ENCODE measurements at places on chromosomes 5 and 9.

GRCh38 chr9:133124123-133124906, 3.3 kb upstream of the RALGDS start:
- DNase-seq = no peak

- DNase-seq = no peak
These were observed 14.1 kb downstream of the SNX2 start for GRCh38 chr5:122788996-122789395.

GRCh38 chr9:38359689-38360385, 32.7 kb upstream of the ALDH1B1 start:
- DNase-seq = no peak

DNA sequence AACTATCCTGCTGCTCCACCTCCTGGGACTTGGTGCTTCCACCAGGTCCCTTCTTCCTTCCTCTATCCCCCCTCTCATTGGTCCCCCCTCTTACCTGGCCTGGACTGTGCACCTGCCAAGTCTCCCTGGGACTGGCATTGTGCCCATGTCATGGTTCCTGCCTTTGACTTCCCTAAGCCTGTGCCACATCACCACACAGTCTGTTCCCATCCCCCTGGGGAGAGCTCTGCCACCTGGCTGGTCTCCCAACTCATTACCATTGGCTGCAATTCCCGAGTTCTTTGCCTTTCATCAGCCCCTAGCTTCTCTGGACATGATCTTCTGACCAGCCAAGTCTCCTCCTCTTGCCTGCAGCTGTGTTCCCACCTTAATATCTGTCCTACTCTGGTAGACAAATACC, 180.3 kb downstream of the SREK1 start:
- no peak for DNase-seq

DNA sequence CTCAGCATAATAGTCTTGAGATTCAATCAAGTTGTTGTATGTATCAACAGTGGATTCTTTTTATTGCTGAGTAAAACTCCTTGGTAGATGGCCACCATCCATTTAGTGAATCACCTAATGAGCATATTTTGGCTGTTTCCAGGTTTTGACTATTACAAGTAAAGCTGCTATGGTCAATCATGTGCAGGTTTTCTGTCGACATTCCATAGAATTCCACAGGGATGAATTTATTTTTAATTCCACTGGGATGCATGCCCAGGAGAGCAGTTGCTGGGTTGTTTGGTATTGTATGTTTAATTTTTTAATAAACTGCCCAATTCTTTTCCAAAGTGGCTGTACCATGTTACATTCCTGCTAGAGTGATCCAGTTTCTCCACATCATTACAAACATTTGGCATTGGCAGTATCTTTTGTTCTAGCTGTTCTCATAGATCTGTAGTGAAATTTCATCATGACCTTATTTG, 10.5 kb upstream of the S1PR3 start:
- DNase-seq = no peak

DNA sequence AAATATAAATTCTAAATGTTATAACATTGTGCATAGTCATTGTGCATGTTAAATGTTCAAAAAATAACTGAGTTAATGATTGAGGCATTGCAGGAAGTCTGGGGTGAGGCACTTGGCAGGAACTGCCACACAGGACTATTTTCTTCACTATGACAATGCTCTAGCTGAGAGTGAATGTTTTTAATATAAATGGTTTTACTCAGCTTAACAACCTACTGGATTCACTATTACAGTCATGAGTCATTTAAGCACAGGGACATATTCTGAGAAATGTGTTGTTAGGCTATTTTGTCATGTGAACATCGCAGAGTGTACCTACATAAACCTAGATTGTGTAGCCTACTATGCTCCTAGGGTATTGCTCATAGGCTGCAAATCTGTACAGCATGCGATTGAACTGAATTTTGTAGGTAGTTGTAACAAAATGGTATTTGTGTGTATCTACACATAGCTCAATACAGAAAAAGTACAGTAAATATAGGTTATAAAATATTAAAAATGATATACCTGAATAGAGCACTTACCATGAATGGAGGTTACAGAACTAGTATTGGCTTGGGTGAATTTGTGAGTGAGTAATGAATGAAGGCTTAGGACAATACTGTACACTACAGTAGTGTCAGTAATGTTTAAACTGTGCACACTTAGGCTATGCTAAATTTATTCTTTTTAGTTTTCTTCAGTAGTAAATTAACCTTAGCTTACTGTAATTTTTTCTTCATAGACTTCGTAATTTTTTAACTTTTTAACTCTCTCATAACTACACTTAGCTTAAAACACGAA, 346.1 kb upstream of the PTGER4 start:
- DNase-seq = no peak

- DNase-seq = no peak
These were observed 43.3 kb upstream of the ALDOB start for GRCh38 chr9:101478906-101479305.

DNA sequence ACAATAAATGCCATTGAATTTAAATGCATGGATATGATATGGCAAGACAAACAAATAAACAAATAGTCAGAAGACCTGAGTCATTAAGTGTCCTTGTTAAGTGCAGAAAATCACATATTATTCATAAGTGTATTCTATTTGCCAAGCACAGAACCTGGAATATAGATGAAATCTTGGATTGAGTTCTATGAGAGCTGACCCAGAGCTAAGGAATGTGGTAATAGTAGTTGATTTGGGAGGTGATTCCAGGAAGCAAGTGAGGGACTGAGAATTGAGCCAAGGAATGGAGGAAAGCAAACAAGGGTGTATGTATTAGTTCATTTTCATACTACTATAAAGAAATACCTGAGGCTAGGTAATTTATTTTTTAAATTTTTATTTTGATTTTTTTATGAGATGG, 208.9 kb downstream of the TRIM32 start:
- no peak for DNase-seq

DNA sequence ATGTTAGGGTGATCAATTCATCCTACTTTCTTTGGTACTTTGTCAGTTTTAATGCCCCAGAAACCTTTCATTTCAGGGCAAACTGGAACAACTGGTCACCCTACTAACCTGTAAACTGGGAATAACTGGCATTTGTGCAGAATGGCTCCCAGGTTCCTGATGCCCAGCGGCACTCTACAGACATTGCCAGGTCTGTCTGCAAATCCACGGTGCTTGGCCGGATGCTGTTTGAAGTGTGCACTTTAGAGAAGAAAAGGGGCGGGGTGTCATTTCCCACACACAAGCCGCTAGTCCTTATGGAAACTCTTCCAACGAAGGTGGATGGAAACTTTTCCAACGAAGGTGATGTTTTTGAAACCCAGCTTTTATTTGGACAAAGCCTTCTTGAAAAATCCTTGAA, 49.9 kb upstream of the OTULINL start:
- DNase-seq = no peak

DNA sequence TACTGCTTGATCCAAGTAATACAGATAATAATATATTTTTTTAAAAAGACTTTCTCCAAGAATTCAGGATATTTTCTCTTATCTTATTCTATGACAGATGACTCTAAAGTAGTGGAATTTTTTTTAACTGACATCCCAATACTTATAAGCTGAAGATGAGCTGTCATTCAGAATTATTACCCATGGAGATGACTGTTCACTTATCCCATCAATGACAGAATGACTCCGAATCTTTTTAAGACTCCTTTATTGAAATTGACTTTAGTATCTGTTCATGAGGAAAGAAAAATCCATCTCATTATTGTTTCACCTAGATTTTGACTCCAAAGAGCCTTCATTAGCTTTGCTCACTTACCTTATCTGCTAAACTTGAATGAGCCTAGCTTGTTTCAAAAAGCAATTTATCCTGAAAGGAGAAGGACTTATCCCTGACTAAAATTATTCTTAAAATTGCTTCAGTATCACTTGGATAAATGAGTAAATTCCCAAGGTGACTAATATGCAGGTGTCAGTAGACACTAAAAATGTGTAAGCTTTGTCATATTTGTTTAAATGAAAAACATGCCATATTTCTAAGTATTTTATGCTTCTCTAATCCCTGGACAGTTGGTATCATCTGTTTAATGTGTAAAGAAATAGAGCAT, 146.9 kb downstream of the PLCXD3 start:
- no peak for DNase-seq

GRCh38 chr5:103357636-103358035, 99.1 kb downstream of the MACIR start:
- no peak for DNase-seq

GRCh38 chr9:36163049-36163785, 6.0 kb upstream of the CCIN start:
- DNase-seq = no peak

GRCh38 chr5:149338364-149338763, 6.9 kb upstream of the GRPEL2 start:
- DNase-seq = no peak

DNA sequence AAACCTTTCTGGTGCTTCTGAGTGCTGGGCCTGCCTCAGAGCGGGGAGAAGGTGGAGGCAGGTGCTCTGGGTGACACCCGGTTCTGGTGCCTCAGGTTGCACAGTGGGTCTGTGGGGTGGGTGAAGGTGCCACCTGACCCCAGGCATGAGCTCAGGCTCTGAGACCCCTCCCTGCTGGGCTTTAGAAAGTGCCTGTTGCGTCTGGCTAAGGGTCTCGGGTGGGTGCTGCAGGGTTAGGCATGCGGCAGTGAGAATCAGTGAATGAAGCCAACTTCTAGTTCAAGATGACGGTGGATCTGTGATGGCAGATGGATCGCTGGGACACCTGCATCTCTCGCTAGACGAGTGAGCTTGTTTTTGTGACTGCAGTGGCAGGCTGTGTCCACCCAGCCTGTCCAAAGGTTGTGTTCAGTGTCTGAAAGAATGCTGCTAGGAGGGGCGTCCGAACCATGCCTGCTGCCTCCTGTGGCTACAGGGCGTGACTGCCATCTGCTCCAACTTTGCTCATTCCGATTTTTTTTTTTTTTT, 5.0 kb downstream of the SQSTM1 start:
- no peak for DNase-seq

- no peak for DNase-seq
These were observed 17.0 kb upstream of the TNC start for GRCh38 chr9:115134941-115135340.

GRCh38 chr5:111119856-111120255, 27.7 kb downstream of the WDR36 start:
- DNase-seq = no peak

GRCh38 chr9:110932863-110933262, 105.4 kb downstream of the LPAR1 start:
- DNase-seq = no peak

- no peak for DNase-seq
These were observed 1.6 kb upstream of the GLIPR2 start for GRCh38 chr9:36134761-36135505.

DNA sequence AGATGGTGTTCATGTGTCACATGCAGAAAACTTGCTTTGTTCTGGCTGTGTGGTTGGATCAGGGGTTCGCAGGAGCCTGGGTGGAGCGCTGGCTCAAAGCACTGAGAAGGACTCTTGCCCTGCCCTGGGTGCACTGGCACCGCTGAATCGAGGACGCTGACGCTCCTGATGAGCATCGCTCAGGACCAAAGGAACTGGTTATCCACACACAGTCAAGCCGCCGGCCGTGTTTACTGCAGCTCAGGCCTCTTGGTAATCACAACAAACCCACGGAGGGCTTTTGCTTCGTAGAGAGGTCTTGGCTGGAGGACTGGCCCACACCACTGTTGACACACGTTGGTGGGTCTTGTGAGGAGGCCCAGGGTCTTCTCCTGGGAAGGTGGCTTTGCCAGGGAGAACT, 299.4 kb upstream of the IRX2 start:
- no peak for DNase-seq
